Right cardiac atrium (tissue), 5 donors: ENCODE measurements at places on chromosomes 6 and 20. TPM values are rescaled to one million over a fixed set of nuclear protein-coding genes. Genes with fewer than 3 reads are reported as not detected.

- no peak for DNase-seq
Observed at GRCh38 chr6:100809346-100809745, 71.8 kb downstream of the ASCC3 start.

DNA sequence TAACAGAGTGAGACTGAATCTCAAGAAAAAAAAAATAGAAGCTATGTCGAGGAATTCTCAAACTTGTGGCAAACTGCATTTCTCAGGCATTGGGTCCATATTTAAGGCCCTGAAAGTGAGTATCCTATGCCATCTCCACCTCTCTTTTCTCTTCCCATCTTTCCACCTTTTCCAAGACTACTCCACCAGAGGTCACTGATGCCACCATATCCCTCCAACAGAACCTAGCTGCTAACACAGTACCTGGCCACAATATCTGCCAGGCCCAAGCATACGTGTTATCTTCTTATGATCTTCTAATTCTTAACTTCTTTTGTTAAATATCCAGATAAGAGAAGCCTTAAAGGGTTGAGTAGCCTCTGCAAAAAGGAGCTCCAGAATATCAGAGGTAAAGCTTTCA, 8.2 kb upstream of the ADGRF4 start:
- no peak for DNase-seq

GRCh38 chr6:6968731-6969552, 138.8 kb upstream of the RREB1 start:
- no peak for DNase-seq

GRCh38 chr6:158569036-158569435, 9.1 kb downstream of the TMEM181 start:
- DNase-seq, result no peak

DNA sequence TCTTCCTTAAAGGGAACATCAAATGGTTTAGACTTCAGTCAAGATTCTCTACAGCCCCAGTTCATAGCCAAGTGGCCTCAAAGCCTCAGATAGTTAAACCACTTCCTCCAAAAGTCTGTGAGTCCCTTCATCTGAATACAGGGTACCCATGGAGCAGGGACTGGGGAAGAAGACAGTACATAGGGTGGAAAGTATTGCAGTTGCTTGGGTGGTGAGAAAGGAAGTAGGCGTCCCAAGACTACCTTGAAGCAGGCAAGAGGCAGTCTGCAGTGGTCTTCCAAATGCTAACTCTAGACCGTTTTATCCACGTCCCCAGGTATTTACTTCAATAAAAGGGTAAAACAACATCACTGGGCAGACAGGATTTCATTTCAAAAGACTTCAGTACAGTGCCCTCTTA, 2.0 kb downstream of the FYN start:
- DNase-seq, result no peak

GRCh38 chr20:25249198-25249931, 1.5 kb downstream of the PYGB start:
- DNase-seq, result no peak

- DNase-seq, result no peak
Observed at GRCh38 chr6:88165087-88165843, 882 bp downstream of the CNR1 start.

- DNase-seq, result no peak
Observed at GRCh38 chr6:25179051-25179778, 100.0 kb upstream of the CARMIL1 start.

DNA sequence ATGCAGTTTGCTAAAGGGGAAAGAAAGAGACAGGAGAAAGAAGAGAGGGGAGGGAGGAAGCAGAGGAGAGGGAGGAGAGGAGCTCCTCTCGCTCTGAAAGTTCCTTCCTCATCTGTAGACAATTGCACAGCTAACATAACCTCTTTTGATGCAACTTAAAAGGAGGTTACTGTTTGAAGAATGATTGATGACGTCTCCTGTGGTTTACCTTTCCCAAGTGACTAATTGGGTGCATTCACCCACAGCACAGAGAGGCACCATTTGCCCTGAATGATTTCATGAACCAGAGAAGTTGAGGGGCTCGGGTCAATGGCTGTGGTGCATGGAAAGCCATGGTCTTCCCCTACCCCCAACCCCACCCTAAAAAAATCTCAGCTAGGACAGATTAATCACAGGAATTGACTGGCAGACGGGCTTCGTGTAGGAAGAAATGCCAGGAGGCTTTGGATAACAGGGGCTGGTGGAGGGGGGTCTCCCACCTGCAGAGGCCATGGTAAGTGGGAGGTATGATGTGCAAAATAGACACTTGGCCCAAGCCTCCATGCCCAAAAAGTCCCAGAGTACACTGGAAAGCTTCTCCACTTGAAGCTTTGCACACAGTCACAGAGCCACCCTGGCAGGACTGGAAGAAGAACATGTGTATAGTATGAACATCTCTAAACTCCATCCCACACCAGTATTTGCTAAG, 213.7 kb downstream of the ANKRD60 start:
- no peak for DNase-seq

DNA sequence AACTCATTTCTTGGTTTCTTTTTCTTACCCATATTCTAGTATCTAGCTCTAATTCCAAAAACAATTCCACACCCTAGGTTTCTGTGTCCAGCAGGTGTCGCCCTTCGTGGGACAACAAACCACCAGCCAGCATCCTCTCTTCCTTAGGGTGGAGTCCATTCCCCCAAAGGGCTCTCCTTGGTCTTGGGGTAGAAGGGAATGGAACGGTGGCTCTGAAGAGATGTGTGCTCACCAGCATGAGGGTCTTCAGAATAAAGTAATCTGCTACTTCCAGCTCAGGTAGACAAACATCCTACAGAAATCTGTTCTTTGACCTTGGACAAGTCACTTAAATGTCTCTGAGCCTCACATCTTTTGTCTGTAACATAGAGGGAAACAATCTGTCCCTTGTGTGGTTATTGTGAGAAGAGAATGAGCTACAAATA, 7.2 kb downstream of the HLA-DMB start:
- peak; percentile 92 for DNase-seq

DNA sequence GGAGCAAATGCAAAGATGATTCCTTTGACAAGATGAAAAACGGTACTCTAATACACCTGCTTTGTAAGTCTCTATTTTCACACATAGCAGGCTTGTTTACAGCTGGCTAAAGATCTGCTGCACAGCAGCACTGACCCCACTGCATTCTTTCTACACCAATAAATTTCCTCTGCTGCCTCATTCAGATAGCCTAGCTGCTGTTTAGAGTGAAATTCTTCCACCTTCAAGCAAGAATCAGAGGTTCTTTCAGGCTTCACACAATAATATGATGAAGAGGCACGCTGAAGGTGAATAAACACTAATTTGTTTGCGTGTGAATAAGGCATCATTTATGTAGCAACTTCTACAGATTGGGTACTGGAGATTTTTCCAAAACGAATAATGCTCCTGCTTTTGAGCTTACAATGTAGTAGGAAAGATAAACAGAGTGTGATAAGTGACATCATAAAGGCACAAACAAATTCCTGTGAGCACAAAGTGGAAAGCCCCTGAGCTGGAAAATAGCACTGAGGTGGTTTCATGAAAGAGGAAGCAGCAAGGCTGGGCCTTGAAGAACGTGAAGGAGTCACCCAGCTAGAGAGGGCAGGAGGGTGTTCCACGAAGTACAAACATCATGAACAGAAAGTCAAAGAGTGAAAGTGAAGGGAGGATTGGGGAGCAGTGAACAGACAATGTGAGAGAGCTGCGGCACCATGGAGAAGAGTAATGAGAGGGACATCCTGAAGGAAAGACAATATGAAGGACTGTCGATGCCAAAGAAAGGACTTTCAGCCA, 543.4 kb downstream of the CD83 start:
- no peak for DNase-seq

Gene RSPH4A
- 0.20 TPM for total RNA-seq

Gene NFATC2
- total RNA-seq, result 6.8 TPM

Gene PDYN
- total RNA-seq, result not detected

Gene OVOL2
- not detected for total RNA-seq

Gene C20orf144
- not detected for total RNA-seq

Gene KCNB1
- 1.1 TPM for total RNA-seq

Gene MOG
- total RNA-seq, result 1.5 TPM

Gene OOEP
- 0.36 TPM for total RNA-seq
